ENCODE measurements at places on chromosomes 5 and 9.

GRCh38 chr5:175494264-175495183, 16.2 kb downstream of the SFXN1 start:
- DNase-seq: peak; percentile 37

DNA sequence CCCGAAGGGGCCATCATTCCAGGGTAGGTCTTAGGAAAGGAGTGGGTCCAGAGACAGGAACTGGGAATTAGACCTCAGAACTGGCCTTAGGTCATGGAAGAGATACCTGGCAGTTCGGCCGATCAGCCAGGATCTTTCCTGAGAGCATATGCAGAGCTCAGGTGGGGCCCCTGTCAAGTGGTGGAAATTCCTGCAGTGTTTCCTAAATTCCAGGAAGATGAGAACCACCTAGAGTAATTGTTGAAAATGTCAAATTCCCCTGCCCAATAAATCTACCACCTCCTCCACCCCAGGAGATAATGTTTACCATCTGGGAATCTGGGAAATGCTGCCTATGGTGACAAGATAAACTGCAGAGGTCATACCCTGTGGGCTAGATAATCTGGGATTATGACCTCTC, 14.6 kb downstream of the TMEM171 start:
- DNase-seq: no peak

DNA sequence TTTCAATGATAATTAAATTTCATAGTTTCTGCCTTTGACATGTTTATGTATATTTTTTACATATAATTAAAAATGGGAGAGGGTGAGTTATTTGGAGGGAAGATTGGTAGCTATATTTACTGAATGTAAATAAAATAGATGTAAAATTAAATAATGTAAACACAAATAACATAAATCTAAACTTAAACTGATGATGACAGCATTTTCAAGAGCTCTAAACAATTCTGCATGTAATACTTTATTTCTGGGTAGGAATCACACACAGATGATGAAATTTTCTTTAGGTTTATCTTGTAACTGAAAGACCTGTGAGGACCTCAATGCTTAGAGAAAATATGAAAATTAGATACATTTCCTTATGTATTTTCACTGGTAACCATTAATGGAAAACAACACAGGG, 42.2 kb upstream of the RIOK2 start:
- no peak for DNase-seq

DNA sequence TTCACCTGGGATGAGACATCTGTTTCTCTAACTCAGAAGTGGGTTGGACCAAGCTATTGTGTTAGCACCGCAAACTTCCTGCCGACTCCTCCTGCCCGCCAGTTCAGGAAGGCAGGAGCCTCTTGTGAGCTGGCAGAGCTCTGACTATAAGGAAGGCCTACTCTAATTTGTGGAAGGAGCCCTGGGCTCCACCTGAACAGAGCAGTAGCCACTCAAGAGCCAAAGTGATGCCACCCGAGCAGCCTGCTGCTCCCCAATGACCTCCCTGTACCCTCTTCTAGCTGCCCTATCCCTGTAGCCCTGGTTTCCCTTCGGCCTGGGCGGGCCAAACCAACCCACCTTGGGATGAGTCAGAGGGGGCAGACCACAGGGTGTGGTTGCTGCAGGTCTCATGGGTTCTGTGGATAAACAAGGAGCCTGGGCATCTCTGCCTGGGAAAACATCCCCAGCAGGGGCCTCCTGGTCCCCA, 81.6 kb downstream of the PSD2 start:
- no peak for DNase-seq

- no peak for DNase-seq
Observed at GRCh38 chr5:58477760-58478376, 13.4 kb upstream of the GAPT start.

GRCh38 chr5:27093279-27093678, 54.9 kb upstream of the CDH9 start:
- peak; percentile 36 for DNase-seq

DNA sequence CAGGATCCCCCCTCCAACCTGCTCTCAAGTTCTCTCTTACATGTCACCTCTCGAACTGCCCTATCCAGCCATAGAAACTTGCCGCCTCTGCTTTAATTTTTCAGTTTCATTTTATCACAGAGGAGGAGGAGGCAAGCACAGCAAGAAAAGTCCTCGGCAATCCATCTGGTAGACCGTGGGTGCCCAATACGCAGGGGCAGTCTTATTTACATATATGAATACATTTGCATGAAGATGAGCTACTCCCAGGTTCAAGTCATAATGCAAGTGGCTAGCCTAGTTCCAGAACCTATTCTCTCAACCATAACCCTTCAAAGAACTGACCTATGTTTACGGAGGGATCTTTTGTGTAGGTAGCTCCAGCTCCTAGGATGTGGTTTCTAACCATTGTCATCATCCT, 223.2 kb upstream of the PANK3 start:
- no peak for DNase-seq

GRCh38 chr9:76912636-76913275, 6.8 kb upstream of the PRUNE2 start:
- DNase-seq: peak; percentile 67

DNA sequence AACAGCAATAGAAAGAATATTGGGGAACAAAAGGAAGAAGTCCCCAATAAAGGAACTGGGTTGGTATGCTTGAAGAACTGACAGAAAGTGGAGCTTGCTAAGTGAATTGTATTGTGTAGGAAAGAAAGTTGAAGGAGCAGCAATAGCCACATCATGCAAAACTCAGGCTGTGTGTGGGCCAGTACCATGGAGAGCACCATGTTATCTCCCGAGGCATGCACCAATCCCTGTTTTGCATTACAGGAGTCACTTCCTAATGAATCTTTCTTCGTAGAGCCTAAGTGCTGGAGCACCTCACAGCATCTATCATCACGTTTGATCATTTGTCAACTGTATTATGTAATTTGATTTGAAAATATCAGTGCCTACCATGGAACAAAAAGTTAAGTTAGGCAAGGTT, 137.7 kb upstream of the NMUR2 start:
- peak; percentile 37 for DNase-seq

GRCh38 chr5:167678481-167678880, 613.0 kb upstream of the WWC1 start:
- peak; percentile 70 for DNase-seq

GRCh38 chr5:55538661-55539060, 3.9 kb upstream of the PLPP1 start:
- DNase-seq: no peak

GRCh38 chr9:77440057-77440456, 208.1 kb downstream of the GNA14 start:
- peak; percentile 51 for DNase-seq

GRCh38 chr9:1490341-1491232, 440.4 kb downstream of the DMRT2 start:
- DNase-seq: peak; percentile 22

GRCh38 chr9:477193-477592, 262.5 kb downstream of the DOCK8 start:
- DNase-seq: no peak

DNA sequence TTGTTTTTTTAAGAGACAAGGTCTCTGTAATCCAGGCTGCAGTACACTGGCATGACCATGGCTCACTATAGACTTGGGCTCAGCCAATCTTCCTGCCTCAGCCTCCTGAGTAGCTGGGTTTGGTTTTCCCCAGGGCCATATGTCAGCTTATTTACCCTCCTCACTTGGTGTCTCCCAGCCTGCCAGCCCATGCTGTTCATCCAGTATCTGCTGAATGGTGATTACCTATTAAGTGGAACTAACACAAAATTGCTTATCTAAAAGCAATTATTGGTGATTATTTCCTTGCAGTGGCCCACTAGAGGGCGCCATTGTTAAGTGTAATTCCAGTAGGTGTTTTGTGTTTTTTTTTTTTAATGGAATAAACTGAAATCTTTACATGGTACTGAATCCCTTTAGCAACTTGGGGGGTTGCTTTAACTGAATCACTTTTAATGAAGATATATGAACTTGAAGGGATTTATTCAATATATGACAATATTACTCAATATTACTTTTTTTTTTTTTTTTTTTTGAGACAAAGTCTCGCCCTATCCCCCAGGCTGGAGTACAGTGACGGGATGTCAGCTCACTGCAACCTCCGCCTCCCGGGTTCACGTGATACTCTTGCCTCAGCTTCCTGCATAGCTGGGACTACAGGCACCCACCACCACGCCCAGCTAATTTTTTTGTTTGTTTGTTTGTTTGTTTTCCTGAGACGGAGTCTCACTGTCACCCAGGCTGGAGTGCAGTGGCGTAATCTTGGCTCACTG, 13.8 kb downstream of the EXOSC2 start:
- peak; percentile 68 for DNase-seq

DNA sequence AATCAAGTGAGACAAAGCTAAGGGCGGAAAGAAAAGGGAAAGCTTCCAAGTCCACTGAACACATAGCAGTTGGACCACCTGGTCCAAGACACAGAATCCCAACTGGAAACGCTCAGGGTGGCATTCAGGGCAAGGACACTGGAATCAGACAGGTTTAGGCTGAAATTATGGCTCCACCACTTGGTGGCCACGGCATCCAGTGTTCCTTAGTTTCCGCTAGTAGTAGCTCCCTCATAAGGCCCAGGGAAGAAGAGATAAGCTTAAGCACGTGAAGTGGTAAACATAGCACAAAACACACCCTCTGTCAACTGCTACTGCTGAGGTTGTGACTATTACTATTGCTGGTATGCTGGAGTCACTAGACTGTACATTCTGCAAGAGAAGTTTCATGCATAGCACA, 209.4 kb downstream of the GLIS3 start:
- DNase-seq: no peak

- DNase-seq: no peak
Observed at GRCh38 chr9:89862316-89862715, 257.5 kb downstream of the GADD45G start.
